ENCODE measurements at places on chromosomes 16 and 17. TPM values are rescaled to one million over a fixed set of nuclear protein-coding genes. Genes with fewer than 3 reads are reported as not detected.

ASPA gene
- not detected for total RNA-seq

CHP2 gene
- not detected for total RNA-seq

ELMO3 gene
- 8.5 TPM for total RNA-seq

RRAD gene
- total RNA-seq, result 0.83 TPM

DNAI2 gene
- 0.12 TPM for total RNA-seq

LGALS9 gene
- total RNA-seq, result 38.4 TPM

PLA2G10 gene
- not detected for total RNA-seq

DVL2 gene
- total RNA-seq, result 70.0 TPM

DNA sequence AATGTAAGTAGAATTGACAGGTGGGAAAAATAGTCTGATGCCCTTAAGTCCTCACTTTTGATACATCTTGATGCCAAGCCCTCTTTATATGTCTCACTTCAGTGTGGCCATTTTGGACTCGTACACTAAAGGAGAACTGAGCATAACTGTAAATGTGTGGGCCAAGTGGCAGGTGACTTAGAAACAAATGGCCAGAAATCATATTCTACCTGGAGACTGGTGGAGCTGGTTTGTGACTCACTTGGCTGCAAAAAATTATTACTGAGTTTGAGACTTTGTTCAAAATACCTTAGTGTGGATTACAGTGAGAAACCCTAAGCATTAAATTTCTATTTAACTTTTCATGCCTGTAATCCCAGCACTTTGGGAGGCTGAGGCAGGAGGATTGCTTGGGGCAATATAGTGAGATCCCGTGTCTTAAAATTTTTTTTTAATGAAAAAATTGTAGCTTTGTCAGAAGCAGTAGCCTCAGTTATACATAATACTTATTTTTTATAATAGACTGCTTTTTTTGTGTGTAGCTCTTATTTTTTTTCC, 5.0 kb downstream of the HAPSTR1 start:
- H3K4me3 ChIP-seq, result peak overlapping the region; percentile 50
- peaks cover 78% of the 10 kb centered on the region for H3K4me1 ChIP-seq
- H3K36me3 ChIP-seq, result peaks cover 61% of the 10 kb centered on the region
- no peak overlapping the region for H3K27ac ChIP-seq
- H3K27me3 ChIP-seq, result no peaks in the 10 kb centered on the region
- no peak for DNase-seq

GRCh38 chr16:30797670-30798309, 10.8 kb upstream of the ZNF629 start:
- H3K36me3 ChIP-seq, result peaks cover 1% of the 10 kb centered on the region
- H3K27me3 ChIP-seq, result peaks cover 6% of the 10 kb centered on the region
- H3K27ac ChIP-seq, result no peak overlapping the region
- no peak for DNase-seq
- no peak overlapping the region for H3K4me3 ChIP-seq

GRCh38 chr16:64250866-64251265, 871.0 kb downstream of the CDH11 start:
- H3K4me3 ChIP-seq, result no peak overlapping the region
- H3K27ac ChIP-seq, result no peak overlapping the region
- no peaks in the 10 kb centered on the region for H3K27me3 ChIP-seq
- H3K4me1 ChIP-seq, result no peaks in the 10 kb centered on the region
- no peaks in the 10 kb centered on the region for H3K36me3 ChIP-seq

DNA sequence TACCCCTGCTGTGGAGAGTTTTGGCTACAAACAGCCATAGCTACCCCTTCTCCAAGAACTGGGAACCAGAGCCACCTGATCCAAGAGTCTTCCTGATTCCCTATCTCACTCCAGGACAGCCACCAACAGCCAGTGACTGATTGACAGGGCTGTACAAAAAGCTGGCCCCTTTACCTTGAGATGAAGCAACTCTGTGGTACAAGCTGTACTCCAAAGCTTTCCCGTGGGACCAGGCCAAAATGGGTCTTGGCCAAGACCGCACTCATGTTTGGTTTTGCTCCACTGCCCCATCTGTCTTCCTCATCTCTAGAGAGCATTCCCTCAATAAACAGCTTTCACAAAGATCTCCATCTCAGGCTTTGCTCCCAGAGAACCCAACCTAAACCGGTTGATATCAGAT, 43.6 kb downstream of the RNF157 start:
- no peak overlapping the region for H3K4me3 ChIP-seq
- H3K36me3 ChIP-seq, result peaks cover 57% of the 10 kb centered on the region
- DNase-seq, result no peak

DNA sequence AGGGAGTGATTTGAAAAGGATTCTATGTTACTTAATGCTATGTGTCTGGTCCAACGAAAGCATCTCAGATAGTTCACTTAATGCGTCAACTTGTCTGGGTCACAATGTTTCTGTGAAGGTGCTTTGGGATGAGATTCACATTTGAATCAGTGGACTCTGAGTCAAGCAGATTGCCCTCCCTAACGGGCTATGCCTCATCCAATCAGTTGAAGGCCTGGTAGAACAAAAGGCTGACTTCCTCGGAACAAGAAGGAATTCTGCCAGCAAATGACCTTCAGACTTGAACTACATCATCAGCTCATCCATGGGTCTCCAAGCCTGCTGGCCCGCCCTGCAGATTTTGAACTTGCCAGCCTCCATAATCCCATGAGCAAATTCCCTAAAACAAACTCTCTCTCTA, 15.2 kb downstream of the EMP2 start:
- no peaks in the 10 kb centered on the region for H3K4me1 ChIP-seq
- peaks cover 4% of the 10 kb centered on the region for H3K27me3 ChIP-seq
- no peak overlapping the region for H3K27ac ChIP-seq
- DNase-seq, result no peak

GRCh38 chr17:13597723-13598347, 3.9 kb downstream of the HS3ST3A1 start:
- H3K4me1 ChIP-seq, result peaks cover 15% of the 10 kb centered on the region
- peak; percentile 24 for DNase-seq
- no peak overlapping the region for H3K4me3 ChIP-seq
- H3K36me3 ChIP-seq, result no peaks in the 10 kb centered on the region

- H3K4me1 ChIP-seq, result no peaks in the 10 kb centered on the region
- H3K4me3 ChIP-seq, result no peak overlapping the region
- no peaks in the 10 kb centered on the region for H3K27me3 ChIP-seq
These were observed 78.9 kb upstream of the EEF2KMT start for GRCh38 chr16:5176505-5176904.

GRCh38 chr16:85138825-85139627, 26.8 kb upstream of the CIBAR2 start:
- H3K36me3 ChIP-seq, result no peaks in the 10 kb centered on the region
- no peak for DNase-seq
- no peak overlapping the region for H3K4me3 ChIP-seq
- no peaks in the 10 kb centered on the region for H3K4me1 ChIP-seq
- H3K27ac ChIP-seq, result no peak overlapping the region

DNA sequence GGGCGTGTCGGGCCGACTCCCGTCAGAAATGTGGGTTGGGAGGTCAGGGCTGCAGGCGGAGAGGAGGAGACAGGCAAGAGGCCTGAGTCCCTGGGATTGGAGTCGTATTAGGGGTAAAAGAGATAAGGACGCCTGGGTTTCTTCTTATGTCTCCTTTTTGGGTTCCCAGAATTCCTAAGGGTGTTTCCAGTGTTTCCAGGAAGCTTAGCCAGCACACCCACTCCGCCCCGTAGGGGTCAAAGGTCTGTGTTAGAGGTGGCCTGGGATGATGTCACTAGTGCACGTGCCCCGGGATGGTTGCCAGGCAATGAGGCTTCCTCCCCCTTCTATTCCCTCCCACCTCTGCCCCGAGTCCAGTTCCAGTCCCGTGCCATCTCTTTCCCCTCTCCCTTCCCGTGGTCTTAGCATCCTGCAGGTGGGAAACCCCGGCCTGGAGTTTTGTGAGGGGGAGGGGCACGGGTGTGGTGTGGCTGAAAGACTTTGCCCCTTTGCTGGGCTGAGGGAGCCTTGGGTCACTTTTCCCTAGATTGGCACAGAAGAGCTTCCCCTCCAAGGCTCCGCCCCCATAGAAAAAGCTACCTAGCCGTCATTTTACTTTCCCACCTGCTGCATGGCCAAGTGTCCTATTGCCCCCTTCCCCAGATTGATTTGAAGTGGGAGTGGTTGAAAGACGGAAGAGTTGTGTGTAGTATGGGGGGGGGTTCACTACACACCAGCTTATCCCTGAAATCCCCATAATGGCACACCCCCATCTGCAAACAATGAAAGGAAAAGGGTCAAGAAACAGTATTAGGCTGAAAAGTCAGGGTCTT, 2.8 kb downstream of the KDM6B start:
- H3K27me3 ChIP-seq, result peaks cover 9% of the 10 kb centered on the region
- peak overlapping the region; percentile 85 for H3K4me3 ChIP-seq
- peaks cover 58% of the 10 kb centered on the region for H3K4me1 ChIP-seq
- H3K36me3 ChIP-seq, result peaks cover 4% of the 10 kb centered on the region
- peak overlapping the region; percentile 70 for H3K27ac ChIP-seq
- DNase-seq, result peak; percentile 19

GRCh38 chr16:50259334-50260205, 6.8 kb upstream of the ADCY7 start:
- H3K4me1 ChIP-seq, result peaks cover 19% of the 10 kb centered on the region
- peaks cover 30% of the 10 kb centered on the region for H3K27me3 ChIP-seq
- DNase-seq, result no peak
- H3K36me3 ChIP-seq, result peaks cover 2% of the 10 kb centered on the region
- no peak overlapping the region for H3K27ac ChIP-seq

- H3K27me3 ChIP-seq, result peaks cover 4% of the 10 kb centered on the region
- no peaks in the 10 kb centered on the region for H3K4me1 ChIP-seq
- no peak overlapping the region for H3K4me3 ChIP-seq
- H3K36me3 ChIP-seq, result no peaks in the 10 kb centered on the region
These were observed 159.9 kb downstream of the AXIN2 start for GRCh38 chr17:65401561-65401960.

GRCh38 chr17:16877099-16877498, 94.8 kb downstream of the TNFRSF13B start:
- no peaks in the 10 kb centered on the region for H3K36me3 ChIP-seq
- no peak for DNase-seq

DNA sequence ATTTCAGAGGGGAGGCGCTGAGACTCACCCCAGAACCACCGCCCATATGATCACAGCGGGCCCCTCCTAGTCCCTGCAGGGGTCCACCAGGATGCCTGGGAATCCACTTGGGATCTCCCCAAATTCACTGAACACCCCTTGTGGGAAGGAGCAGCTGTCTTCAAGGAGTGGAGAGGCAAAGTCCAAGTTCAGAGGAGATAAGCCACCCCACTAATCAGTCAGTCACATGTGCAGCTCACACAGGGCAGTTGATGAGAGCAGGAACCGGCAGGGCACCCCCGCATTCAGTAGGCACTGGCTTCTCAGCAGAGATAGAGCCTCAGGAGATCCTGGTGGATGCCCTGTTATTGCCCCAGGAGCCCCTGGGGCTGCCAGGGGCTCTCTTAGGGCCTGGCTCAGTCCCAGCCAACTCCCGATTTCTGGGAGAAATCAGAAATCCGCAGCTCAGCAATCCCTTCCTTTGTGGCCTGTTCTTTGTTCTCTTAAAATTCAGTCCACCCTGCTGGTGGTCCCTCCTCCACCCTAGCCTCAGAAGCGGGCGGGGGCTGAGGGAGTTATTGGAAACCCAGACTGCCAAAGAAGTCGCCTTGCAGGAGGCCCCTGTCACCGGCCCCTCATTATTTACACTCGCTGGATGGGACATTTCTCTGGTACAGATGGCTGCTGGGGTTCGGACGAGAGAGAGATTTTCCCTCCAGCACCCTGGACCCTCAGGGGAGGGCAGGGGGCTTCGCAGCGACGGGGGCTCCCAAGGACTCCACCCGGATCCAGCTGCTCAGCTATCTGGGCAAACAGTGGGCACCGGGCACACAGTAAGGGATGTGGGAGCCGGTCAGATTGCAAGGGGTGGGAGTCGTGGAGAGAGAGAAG, 1.8 kb downstream of the CDC42EP4 start:
- H3K36me3 ChIP-seq, result no peaks in the 10 kb centered on the region
- H3K27me3 ChIP-seq, result peaks cover 15% of the 10 kb centered on the region
- DNase-seq, result no peak

- no peaks in the 10 kb centered on the region for H3K27me3 ChIP-seq
- no peak overlapping the region for H3K27ac ChIP-seq
- H3K36me3 ChIP-seq, result no peaks in the 10 kb centered on the region
- no peak overlapping the region for H3K4me3 ChIP-seq
These were observed 964.4 kb upstream of the GOT2 start for GRCh38 chr16:59698346-59699020.

DNA sequence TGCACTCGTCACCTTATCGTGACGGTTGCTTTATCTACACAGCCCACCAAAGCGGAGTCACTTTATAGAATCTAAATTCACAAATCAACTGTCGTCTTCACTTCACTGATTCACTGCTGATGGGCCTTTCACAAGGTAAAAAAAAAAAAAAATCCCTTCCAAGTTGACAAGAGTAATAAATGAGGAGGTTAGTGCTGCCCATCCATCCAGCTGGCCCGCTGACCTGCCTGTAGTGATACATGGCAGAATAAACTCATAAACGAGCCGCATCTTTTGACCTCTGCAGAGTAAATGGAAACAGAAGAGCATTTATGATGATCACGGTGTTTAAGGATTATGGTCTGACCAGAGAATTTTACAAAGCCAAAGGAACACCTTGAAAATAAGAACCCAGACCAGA, 227.3 kb upstream of the IRX5 start:
- no peak for DNase-seq
- H3K27ac ChIP-seq, result no peak overlapping the region
- no peaks in the 10 kb centered on the region for H3K27me3 ChIP-seq

Data from activated T-helper 1 cell treated with anti-CD3 and anti-CD28 coated beads, Interleukin-12 subunit alpha, Interleukin-12 subunit beta, Interleukin-2, Interleukin-4 antibody, amounts not matched to agents 30 ng/mL and 10 ng/mL and 1 ng/mL, durations not matched to agents 14 hours and 24 hours and 36 hours (primary cell).